CD4-positive, alpha-beta T cell treated with Interleukin-12 subunit alpha and Interleukin-12 subunit beta, for 1 hour (primary cell): ENCODE measurements at places on chromosomes 4 and X.

DNA sequence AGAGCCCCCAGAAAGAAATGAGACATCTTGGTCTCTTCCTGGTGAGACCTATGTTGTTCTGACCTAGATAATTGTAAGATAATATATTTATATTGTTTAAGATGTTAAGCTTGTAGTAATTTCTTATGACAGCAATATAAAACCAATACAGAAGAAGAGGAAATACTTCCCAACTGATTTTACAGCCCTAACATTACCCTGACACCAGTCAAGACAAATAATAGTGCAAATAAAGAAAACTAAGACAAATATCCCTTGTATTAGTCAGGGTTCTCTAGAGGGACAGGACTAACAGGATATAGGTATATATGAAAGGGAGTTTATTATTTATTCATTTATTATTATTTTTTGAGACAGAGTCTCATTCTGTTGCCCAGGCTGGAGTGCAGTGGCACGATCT lies 18.7 kb downstream of the TCEAL8 start:
- DNase-seq: no peak

- DNase-seq: no peak
Observed at GRCh38 chr4:110475881-110476818, at the start of gene ENPEP. ENPEP (plus strand) TSS chr4:110476155; CDS start chr4:110476415, 260 bp downstream.

DNA sequence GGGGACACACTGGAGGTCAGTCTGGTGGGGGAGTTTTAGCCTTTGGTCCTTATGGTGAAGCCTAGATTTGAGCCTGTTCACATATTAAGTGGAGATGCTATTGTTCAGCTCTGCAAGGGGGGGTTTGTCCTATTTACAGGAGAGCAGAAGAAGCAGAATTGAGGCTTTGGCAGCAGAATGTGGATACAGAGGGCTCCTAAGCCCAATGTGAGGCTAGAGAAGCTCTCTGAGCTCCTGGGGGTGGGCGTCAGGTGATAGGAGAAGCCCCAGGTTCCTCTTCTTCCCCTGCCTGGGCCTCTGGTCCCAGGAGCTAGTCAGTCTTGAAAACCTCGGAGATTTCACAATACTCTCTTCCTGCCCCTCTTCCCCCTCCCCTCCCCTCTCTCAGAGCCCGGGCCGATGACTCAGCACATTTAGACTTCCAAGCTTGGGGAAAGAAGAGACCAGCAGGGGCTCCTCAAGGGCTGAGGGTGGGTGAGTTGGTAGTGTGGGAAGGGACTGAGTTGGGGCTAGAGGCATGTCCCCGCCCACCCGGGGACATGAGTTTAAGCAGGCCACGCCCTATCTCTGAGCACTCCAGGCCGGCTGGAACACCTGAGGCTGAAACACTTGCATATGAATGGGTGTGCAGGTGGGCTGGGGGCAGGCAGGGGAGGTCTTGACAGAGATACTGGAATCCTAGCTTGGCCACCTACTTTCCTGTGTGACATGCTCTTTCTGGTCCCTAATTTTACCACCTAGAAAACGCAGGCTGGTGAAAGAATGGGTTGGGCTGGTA lies 3.4 kb downstream of the TFE3 start:
- DNase-seq: peak; percentile 56

GRCh38 chrX:130025256-130025655 lies 42.8 kb downstream of the BCORL1 start:
- no peak for DNase-seq

DNA sequence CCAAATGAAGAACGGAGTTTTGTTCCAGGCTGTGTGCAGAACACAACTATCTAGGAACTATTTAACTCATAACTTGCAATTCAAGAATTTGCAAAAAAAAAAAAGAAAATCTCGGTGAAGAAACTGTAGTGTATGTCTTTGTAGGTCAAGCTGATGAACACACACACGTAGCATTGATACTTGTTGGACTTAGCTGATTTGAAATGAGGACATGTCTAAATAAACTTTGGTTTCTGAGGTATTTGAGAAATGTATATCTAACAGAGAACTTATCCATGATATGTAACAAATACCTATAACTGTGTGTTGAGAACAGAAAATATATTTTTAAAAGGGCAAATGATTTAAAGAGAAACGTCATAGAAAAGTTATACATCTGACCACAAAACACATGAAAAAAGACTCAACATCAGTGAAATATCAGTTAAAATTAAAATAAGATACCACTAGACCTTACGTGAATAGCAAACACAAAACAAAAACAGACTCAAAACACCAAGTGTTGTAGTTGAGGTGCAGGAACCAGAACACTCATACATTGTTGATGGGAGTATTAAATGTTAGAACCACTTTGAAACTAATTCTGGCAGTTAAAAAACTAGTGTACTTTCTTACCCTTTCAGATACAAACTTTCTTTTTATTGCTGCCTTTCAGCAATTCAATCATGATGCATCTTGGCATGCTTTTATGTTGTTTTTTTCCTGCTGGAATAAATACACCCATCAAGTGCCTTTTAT lies 1535.8 kb upstream of the PCDH10 start:
- no peak for DNase-seq

- peak; percentile 40 for DNase-seq
Observed at GRCh38 chrX:54358424-54359211, 772 bp upstream of the WNK3 start.

GRCh38 chr4:183263787-183264386 lies 56.2 kb downstream of the CLDN22 start:
- DNase-seq: no peak

GRCh38 chrX:3811331-3812311 lies 98.2 kb upstream of the PRKX start:
- peak; percentile 65 for DNase-seq

DNA sequence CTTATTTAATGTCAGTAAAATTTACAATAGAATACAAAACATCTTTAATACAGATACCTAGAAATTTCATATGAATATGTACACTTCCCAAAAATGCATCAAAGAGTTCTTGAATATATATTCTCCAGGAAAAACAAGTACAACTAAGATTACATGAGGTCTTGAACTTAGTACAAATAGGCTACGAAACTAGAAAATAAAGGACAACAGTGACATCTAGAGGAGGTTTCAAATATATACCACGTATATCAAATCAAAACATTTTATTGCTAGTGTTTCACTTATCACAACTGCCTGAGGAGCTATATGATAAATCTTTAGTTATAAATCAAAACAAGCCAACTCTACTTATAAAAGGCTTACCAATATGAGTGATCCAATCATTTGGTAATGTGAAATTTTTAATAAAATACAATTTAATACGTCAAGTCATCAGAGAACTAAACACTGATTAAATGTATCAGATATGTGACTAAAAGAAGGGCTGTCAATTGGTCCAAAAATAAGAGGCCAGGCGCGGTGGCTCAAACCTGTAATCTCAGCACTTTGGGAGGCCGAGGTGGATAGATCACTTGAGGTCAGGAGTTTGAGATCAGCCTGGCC lies 36.6 kb downstream of the ANAPC10 start:
- DNase-seq: peak; percentile 50

GRCh38 chr4:3107691-3108121 lies 33.2 kb downstream of the HTT start:
- no peak for DNase-seq

GRCh38 chr4:123305736-123306135 lies 90.9 kb upstream of the SPRY1 start:
- DNase-seq: no peak

GRCh38 chr4:52660643-52661042 lies 1.5 kb upstream of the USP46 start:
- DNase-seq: no peak

- no peak for DNase-seq
Observed at GRCh38 chrX:119552508-119552907, 12.7 kb downstream of the STEEP1 start.

GRCh38 chr4:151744614-151745013 lies 16.2 kb downstream of the GATB start:
- DNase-seq: no peak

DNA sequence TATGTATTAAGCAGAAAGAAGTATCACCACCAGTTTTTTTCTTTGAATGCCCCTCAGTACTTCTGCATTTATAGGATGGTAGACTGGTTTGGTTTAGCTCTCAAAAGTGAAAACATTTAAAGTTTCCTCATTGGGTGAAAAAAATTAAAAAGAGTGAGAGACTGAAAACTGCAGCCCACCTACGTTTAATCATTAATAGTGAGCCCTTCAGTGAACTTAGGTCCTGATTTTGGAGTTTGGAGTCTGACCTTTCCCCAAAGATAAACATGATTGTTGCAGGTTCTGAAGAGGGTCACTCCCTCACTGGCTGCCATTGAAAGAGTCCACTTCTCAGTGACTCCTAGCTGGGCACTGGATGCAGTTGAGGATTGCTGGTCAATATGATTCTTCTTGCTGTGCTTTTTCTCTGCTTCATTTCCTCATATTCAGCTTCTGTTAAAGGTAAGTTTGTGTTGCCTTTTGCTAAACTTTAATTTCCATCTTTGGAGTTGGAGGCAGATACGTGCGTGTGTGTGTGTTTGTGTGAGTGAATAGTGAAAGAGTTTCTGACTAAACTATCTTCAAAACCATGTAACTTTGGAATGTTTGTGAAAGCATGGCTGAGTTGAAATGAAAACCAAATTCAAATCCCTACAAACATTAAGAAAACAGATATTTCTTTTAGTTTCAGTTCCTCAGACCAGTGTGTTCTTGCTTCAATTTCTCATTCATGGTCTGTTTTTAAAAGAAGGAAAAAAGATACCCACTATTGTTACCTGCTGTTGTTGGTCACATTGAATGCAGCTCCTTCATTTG lies at the start of gene MTTP:
Gene MTTP (plus strand): TSS at position 295 of the 795 bp plus-strand sequence. CDS start 86 bp downstream, at position 381.
- no peak for DNase-seq

GRCh38 chr4:118825799-118826198 lies 10.1 kb downstream of the SEC24D start:
- no peak for DNase-seq

GRCh38 chr4:13524504-13525243 lies 19.6 kb downstream of the NKX3-2 start:
- DNase-seq: no peak

DNA sequence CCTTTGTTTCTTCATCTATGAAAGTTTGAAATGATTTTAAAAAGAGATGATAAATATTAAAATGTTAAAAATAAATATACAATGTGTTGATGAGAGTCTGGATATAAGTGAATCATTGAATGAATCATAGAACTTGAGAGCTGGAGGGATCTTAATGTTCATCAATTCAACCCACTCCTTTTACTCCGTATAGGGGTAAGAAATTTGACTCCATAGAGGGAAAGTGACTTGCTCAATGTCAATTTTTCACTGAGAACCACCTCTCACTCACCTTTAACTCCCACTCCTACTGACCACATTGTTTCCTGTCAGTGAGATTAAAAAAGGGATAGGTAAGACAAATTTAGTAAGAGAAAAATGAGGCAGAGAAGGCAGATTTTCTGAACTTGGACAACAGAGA lies 557.2 kb upstream of the GRIA3 start:
- DNase-seq: no peak

- DNase-seq: no peak
Observed at GRCh38 chrX:115898382-115899001, 272.1 kb upstream of the AGTR2 start.

GRCh38 chrX:2578864-2579263 lies 78.1 kb upstream of the DHRSX start:
- no peak for DNase-seq

DNA sequence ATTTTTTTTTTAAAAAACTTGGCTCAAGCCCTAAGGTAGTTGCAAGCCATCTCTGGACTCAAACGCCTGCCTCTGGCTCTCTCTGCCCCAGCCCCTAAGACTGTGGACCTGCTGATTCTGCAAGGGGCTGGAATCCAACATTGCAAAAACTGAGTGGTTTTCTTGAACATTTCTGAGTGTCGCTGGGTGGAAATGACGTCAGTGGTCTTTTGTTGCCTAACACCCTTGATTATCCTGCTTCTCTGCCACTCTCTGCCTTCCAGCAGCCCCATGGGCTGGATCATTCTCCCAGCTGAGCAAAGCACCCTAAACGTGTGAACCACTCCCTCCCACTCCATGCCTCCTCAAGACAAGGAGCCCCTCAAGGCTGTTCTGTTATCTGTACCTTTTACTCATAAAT lies 16.6 kb downstream of the BST1 start:
- DNase-seq: no peak

DNA sequence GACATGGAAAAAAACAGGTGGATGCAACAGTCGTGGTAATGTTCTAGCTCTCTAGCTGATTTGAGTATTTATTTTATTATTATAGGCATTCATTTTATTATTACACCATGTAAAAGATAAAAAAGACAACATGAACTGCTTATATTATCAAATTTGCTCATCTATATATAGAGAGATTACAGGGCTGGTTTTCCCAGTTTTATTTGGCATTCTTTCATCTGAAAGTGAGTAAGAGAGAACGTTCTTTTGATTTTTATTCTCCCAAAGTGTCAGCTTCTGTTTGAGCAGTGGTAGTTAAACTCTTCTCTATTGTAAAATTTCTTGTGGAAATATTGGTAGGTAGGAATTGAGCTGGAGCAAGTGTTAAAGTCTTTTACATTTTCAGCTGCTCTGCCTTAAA lies 179.9 kb downstream of the SOWAHB start:
- DNase-seq: no peak

GRCh38 chrX:11591723-11592346 lies 73.9 kb downstream of the ARHGAP6 start:
- no peak for DNase-seq

GRCh38 chr4:178599521-178599920 lies 1157.3 kb upstream of the AGA start:
- DNase-seq: no peak

GRCh38 chr4:96063639-96064038 lies 223.7 kb downstream of the PDHA2 start:
- no peak for DNase-seq

GRCh38 chrX:66200855-66201795 lies 37.1 kb downstream of the HEPH start:
- DNase-seq: no peak
